H7 (cell line): ENCODE measurements at places on chromosomes 16 and 17. TPM values are rescaled to one million over a fixed set of nuclear protein-coding genes. Genes with fewer than 3 reads are reported as not detected.

DNA sequence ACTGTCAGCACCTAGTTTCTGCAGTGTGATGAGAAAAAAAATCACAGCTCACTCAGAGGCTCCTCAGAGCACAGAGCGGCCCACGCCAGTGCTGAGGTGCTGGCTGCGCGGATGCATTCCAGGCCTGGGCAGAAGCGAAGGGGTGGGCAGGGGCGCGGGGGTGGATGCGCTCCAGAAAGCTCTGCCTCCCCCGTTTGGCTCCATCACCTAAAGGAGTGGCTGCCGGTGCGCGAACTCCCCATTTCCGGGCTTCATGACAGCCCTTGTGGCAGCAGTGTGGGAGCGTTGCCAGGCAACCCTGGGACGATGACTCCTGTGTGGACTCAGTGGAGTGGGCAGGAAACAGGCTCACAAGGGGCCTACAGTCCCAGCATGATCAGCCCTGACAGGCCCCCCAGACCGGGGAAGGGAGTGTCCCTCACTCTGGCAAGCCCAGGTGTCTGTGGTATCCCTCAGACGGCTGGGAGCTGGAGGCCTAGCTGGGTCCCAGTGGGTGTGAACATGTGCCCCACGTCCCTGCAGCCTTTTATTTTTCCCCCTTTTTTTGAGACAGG is 32.8 kb upstream of the NUDT16L1 start:
- DNase-seq, result no peak

Gene LRRC75A
- 3.3 and 5.9 TPM in 2 replicates for total RNA-seq

GRCh38 chr16:15460601-15461000 is 26.2 kb downstream of the BMERB1 start:
- no peak for DNase-seq

GRCh38 chr16:78094166-78094565 is 5.3 kb upstream of the WWOX start:
- DNase-seq, result no peak

Gene RPS6KB1
- total RNA-seq, result 14.0 and 17.8 TPM in 2 replicates

Gene CSNK2A2
- total RNA-seq, result 25.7 and 37.2 TPM in 2 replicates
